ENCODE measurements at places on chromosomes 6 and 20. TPM values are rescaled to one million over a fixed set of nuclear protein-coding genes. Genes with fewer than 3 reads are reported as not detected.

TCP11 gene
- total RNA-seq: not detected

GRCh38 chr20:35458388-35458787 lies 3.0 kb downstream of the CEP250 start:
- DNase-seq: no peak

SLC26A8 gene
- not detected for total RNA-seq

GPANK1 gene
- total RNA-seq: 34.7 TPM

FAM83C gene
- not detected for total RNA-seq

GRCh38 chr20:56245761-56246160 lies 2.8 kb upstream of the MC3R start:
- DNase-seq: no peak

SOBP gene
- 0.02 TPM for total RNA-seq

DEFB123 gene
- total RNA-seq: not detected

DNA sequence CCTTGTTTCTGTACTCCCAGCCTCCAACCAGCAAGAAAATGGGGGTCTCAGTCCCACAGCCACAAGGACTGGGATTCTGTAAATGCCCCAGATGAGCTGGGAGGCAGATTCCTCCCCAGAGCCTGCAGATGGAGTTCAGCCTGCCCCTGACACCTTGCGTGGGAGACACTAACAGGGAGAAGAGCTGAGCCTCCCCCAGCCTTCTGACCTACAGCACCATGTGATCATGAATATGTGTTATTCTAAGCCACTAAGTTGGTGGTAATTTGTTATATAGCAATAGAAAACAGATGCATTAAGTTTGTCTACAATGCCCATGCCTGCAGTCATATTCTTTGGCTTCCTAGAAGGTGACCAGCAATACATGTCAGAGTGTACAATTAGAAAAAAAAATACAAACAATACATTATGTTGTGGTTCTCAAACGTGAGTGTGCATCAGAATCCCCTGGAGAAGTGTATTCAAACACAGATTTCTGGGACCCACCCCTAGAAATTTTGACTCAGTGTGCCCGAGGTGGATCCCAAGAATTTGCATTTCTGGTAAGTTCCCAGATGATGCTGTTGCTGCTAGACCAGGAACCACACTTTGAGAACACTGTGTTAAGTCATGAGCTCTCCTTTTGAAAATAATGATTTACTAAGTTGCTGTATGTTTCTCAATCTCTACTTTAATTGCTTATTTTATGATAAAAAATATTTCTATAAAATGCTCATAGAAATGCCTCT lies 39.9 kb downstream of the SLC22A3 start:
- DNase-seq: no peak

DNA sequence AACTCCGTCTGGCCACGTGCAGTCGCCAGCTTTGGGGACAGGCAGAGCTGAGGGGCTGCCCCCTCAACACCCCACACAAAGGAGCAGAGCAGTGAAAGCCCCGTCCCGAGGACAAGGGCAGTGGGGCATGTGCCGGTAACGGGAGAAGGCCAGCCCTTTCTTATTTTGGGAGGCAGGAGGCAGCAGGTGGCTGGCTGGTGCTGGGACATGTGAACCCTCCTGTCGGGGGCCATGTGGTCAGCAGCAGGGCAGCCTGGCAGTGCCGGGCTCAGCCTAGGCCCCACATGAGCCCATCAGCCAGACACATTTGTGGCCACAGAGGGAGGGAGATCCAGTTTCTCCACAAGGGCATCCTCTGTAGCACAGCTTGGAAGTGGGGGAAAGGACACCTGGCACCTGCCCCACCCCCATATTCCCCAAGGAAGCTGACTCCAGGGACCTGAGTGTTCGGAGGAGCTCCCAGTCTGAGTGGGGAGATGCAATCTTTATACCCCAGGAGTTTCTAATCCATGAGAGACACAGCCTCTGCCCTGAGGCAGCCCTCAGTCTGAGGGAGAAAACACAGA lies 137.6 kb downstream of the MRPL14 start:
- DNase-seq: no peak

- DNase-seq: no peak
These were observed 215.4 kb upstream of the DEFB112 start for GRCh38 chr6:50264995-50265571.

TBX18 gene
- total RNA-seq: not detected

DNA sequence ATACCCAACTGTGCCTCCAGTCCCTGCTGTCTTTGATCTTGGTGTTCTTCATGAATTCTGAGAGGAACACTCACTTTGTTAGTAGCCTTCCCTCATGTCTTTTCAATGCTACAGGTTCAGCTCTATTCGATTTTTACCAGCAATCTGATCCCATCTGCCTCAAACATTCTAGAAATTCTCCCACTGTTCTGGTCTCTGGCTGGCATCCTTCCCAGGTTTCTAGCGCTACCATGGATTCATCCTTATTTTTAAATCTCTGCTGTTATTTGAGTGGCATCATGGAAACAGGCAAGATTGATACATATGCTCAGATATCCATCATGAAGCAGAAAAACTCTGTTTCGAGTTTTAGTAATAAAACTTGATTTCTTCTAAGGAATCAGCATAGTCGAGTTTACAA lies 94.8 kb downstream of the GRM1 start:
- no peak for DNase-seq

OTOR gene
- total RNA-seq: not detected

GRCh38 chr6:52984247-52984646 lies 10.8 kb downstream of the GSTA4 start:
- DNase-seq: peak; percentile 43

FAM50B gene
- 9.1 TPM for total RNA-seq

BPI gene
- total RNA-seq: not detected

DNA sequence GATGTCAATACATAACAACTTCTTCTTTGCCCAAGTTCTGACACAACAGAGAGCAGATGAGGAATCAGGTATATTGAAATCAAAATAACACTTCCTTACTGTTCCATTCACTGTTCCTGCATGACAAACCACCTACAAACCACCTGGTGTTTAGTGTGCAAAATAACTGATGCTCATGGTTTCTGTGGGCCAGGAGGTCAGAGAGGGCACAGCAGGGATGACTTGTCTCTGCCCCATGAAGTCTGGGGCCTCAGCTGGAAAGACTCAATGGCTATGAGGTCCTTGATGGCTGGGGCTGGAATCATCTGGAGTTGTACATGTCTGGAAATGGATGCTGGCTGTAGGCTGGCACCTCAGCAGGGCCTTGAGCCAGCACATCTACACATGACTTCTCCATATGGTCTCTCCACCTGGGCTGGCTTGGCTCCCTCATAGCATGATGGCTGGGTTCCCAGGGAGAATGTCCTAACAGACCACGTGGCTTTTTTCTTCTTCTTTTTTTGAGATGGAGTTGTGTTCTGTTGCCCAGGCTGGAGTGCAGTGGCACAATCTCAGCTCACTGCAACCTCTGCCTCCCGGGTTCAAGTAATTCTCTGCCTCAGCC lies 7.4 kb upstream of the COX4I2 start:
- DNase-seq: no peak

DNA sequence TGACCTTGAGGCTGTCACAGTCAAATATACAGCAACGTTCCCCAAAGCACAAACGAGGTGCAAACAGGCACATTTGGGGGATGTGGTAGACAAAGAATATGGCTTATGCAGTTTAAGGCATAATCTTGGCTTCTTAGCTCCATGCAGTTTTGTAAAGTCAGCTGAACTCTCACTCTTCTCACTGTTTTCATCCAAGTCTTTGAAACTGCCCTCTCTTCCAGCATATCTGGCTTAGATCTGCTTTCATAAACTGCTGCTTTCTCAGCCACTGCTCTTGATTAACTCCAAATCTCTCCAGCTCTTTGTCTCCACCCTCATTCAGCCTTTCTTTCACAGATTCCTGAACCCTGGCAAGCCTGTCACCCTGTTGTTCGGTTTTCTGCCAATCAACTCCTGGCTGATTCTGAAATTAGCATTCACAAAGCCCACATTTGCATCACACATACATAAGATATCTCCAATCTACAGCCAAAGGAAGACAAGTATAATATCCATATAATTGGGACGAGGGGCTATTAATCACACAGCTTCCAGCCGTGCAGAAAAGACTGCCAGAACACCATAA lies 301.1 kb upstream of the RNF217 start:
- DNase-seq: no peak

MUC22 gene
- not detected for total RNA-seq

GRCh38 chr6:134720353-134721059 lies 229.4 kb downstream of the ALDH8A1 start:
- DNase-seq: no peak

GRCh38 chr6:10030942-10031537 lies 383.8 kb downstream of the TFAP2A start:
- no peak for DNase-seq

IYD gene
- not detected for total RNA-seq

DNA sequence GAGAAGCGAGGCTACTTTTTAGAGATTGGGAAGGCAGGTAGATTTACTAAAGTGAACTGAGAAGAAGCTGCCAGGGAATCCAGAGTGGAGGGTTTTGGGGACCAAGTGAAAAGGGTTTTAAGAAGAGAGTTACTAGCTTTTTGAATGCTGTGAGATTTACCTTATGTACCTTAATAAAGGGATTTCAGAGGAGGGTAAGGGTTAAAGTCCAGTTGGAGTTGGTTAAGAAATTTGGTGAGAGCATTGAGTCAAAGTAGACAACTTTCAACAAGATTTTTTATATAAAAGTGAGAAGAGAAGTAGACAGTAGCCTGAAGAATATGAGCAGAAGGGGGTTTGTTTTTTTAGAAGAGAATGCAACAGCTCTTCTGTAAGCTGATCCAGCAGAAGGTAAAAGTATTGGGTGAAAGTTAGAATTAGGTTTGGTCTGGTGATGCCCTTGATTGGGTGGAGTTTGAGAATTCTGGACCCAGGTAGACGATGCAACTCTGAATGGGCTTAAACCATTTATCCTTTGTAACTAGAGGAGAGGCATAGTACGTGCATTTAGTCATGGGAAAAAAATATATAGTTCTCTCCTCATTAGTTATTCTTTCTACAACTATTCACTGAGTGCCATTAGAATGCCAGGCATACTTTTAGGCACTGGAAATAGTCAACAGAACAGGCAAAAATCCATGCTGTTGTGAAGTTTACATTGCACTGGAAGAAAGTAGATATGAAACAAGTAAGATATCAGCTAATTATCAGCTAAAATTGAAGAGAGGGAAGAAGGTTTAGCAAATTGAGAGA lies 44.8 kb downstream of the ATRN start:
- DNase-seq: no peak

DNA sequence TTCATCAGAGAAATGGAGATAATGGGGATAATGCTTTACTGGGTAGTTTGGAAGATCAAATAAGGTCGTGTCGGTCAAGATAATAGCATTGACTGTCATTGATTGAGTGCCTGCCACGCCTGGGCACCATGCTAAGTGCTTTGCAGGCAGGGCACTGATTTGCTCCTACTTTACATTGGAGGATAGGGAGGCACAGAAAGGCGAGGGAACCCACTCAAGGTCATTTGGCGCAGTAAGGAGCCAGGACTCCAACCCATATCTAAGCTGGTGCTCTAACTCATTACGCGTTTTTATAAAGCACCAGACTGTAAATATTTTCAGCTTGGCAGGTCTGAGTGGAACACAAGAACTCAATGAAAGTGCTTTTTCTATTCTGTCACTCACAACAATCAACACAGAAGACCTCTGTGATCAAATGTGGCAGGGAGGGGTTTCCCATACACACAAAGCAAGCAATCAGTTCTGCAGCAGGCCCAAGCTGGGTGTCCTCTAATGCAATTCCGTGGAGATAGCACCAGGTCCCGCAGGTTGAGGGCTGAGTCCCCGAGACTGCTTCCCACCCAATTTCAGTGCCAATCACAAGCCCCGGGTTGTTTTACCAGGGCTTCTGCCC lies 373.6 kb downstream of the CDH26 start:
- DNase-seq: no peak

C20orf204 gene
- 4.3 TPM for total RNA-seq

TNFRSF6B gene
- not detected for total RNA-seq

DNA sequence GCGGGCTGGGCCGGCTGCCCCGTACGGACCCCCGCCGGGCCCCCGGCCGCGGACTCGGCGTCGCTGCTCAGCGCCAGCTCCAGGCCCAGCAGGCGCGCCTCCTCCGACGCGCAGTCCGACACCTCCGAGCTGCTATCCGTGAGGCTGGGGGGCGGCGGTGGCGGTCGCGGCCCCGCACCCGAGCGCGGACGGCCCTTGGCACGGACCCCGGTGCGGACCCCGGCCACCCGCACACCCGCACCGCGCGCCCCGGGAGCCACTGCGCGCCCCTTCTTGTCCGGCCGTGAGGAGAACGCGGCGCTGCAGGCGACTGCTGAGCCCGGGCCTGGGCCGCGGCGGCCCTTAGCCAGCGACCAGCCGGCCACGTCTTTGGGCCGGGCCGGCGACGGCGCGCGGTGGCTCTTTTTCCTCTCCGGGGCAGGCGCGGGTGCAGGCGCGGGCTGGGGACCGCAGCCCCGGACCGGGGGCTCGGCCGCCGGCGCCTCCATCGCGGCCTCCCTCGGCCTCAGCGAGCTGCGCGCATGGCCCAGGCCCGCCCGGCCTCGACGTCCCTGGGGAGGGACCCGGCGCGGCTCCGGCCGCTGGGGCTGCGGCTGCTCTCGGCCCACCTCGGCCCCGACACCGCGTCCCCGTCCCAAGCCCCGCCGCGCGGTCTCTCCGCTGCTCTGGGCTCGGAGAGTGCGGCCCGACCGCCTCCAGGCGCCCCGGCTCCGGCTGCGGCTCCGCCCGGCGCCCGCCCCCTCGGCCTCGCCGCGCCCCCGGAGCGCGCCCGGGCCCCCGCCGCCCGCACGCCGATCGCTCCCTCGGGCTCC lies 12.9 kb upstream of the TLDC2 start:
- DNase-seq: no peak

GRCh38 chr6:128569732-128570679 lies 49.6 kb upstream of the PTPRK start:
- no peak for DNase-seq

GRCh38 chr6:30508890-30509736 lies 19.8 kb downstream of the HLA-E start:
- no peak for DNase-seq

GRCh38 chr6:1618311-1619097 lies 8.8 kb downstream of the FOXC1 start:
- no peak for DNase-seq

DNA sequence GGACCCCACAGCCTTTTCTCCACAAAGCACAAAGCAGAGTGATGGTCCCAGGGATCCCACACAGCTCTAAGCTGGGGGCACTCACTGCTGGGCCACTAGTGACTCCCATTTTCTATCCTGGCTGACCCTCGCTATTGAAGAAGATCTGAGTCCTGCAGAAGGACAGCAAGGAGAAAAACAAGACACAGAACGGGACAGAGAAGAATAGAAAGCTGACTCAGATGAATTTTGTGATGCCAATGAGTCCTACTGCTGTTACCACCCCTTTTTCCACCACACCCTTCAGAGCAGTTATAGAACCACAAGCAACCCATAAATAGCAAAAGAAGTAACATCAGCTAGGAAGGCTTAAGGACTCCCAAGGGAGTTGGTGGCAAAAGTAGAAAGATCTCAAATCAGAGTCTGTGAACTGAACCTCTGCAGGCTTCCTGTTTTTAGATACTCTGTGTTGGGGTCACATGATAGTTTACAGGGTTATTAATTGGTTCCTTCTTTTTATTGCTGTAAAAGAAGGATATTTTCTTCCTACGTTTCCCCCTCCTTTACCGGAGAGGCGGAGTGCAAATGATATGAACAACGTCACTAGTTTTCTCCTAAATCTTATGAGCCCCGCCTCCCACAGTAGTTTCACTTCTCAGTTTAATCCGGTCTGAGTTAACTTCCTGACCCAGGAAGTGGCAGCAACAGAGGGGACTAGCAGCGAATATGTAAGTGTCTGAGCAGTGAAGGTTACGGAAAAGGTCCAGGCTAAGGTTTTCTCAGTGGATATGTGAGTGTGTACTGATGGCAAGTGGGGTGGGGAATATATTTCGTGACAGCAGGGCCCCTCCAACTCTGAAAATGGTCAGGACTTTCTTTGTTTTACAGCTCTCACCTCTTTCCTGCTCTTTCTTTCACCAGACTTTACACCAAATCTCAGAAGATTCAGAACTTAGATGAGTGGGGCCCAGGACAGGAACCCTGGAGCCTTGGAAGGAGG lies at the start of gene TRIM38:
TSS of gene TRIM38 (plus strand) at position 654 of the 979 bp plus-strand sequence. CDS start 3,721 bp downstream, outside the sequence.
- peak; percentile 77 for DNase-seq

Measured in activated T-helper 2 cell treated with anti-CD3 and anti-CD28 coated beads, Interferon-gamma antibody, Interleukin-2, Interleukin-4, amounts not matched to agents 10 μg/mL and 5 μg/mL and 100 μg/mL, durations not matched to agents 14 hours and 24 hours and 36 hours (primary cell).